ENCODE measurements at places on chromosomes 3 and 15.

- no peak for DNase-seq
These were observed 20.1 kb upstream of the TM2D3 start for GRCh38 chr15:101672298-101672697.

DNA sequence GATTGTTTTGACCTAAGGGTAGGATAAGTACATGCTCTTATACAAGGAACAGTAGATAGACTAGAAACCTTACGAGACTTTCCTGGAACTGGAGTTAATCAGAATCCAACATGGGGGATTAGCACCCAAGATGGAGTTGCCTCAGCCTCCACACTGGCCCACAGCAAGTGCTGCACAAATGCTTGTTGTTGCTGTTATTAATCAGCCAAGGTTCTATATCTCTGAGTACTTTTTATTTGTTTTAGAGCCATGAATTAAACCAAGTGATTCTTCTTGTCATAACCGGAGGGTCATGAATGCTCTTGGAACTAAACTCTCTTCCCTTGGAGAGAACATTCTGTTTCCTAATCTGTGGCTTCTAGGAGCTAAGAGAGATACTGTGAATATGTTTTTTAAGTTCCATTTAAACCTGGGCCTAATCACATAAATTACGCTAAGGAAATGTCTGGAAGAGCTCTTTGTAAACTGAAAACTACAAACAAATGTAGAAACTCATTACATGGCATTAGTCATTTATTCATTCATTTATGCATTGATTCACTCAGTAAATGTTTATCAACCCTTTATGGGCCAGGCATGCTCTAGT is 5.7 kb upstream of the IL16 start:
- no peak for DNase-seq

DNA sequence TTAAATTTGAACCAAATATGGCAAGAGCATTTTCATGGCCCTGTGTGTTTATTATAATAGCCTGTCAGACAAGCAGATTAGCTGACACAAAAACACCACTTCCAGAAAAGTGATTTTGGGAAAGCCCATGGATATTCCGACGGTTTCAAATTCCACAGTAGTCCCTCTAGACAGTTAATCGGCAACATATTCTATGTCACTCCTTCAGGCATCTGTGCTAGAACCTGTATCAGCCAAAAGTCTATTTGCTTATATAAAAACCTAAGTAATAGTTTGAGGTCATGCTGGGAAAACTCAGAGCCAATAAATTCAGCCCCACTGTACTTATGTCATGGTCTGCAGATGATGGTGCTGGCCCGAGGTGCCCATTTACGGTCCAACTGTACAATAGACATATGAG is 110.2 kb upstream of the ARHGEF26 start:
- no peak for DNase-seq

DNA sequence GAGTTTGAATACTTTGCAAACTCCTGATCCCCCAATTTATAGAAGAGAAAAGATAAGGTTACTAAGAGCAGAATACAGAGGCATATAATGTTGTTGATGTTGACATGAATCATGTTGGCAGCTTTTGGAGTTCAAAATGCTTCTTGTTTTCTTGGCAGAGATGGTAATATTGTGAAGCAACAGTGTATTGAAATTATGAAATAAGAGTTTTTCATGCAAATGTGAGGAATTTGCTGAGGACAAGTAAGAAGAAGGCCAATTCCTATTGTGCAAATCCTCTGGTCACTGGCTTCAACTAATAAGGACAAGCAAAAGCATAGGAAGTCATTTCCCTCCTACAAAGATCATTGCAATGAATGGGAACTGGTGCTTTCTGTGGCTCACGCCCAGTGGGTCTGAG is 126.9 kb upstream of the CHL1 start:
- no peak for DNase-seq

DNA sequence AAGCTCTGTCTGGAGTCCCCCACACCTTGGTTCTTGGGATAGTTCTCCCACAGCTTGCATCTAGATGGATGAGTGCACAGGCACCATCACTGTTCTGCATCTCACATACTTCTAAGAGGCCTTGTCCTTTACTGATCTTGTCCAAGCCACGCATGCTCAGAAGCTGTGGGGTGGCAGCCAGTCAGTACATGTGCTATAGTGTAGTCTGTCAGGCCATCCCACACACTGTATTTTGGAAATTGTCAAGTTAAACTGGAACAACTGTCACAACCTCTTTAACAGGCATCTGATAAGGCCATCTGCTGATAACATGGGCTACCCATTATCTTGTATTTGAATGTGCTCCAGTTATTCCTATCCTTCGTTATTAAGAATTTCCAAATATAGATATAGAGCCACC is 296.5 kb upstream of the AZI2 start:
- no peak for DNase-seq

DNA sequence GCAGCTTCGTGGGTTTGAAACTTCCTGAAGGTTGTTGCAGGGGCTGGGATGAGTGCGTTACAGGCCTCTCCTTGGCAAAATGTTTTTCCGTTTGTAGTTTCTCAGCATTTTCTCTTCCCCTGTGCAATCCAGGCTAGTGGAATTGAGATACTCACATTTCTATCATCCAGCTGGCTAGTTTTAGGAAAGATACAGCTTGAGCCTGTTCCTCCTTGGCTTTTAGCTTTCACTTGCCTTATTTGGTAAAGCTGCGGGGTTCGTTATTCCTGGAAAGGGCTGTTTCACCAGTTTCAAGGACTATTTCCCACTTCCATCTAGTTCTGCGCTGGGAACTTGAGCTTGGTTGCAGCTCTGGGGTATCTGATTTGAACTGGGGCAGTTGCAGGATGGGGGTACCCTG is 90.3 kb downstream of the ITPR1 start:
- no peak for DNase-seq

DNA sequence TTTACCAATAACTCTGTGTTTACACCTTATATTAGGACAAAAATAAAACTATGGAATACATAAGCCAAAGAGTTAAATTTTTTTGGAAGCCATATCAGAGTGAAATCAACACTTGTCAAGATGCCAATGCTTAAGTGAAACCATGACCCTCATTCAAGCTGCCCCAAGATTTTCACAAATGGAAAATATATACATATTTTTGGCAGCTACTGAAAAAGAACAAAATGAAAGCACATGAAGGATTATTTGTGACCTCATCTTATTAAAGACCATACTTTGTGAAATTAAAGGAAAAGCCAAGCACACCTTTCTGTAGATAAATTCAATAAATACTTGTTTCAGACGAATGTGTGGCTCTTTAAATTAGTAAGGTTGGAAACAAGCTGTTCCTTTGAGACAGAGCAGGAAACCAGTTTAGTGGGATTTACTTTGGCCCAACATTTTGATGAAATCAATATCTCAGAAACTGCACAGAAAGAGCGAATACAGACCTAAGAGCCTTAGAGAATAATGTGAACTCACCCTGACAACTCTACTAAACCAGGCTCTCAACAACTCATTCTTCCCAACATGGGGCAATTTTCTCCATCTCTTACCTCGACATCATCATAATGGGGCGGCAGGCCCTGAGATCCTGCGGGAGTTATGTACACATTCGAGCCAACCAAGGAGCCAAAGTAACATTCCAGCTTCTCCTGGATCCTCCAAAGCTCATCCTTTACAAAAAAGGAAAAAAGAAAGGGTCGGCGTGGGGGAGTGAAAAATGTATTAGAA is 11.1 kb downstream of the RIOX2 start:
- no peak for DNase-seq

GRCh38 chr15:45606413-45606812 is 19.2 kb downstream of the BLOC1S6 start:
- no peak for DNase-seq

Measured in activated naive CD4-positive, alpha-beta T cell treated with Interleukin-2 at 50 U/mL for 16 hours (primary cell).